NCI-H2029 treated with DMSO at 0.1 percent for 48 hours (cell line): ENCODE measurements at places on chromosomes 12 and 14.

- DNase-seq: no peak
Measured at GRCh38 chr14:101017209-101017608, 113.7 kb upstream of the RTL1 start.

GRCh38 chr14:105830171-105830570 lies 303.8 kb downstream of the TMEM121 start:
- no peak for DNase-seq

DNA sequence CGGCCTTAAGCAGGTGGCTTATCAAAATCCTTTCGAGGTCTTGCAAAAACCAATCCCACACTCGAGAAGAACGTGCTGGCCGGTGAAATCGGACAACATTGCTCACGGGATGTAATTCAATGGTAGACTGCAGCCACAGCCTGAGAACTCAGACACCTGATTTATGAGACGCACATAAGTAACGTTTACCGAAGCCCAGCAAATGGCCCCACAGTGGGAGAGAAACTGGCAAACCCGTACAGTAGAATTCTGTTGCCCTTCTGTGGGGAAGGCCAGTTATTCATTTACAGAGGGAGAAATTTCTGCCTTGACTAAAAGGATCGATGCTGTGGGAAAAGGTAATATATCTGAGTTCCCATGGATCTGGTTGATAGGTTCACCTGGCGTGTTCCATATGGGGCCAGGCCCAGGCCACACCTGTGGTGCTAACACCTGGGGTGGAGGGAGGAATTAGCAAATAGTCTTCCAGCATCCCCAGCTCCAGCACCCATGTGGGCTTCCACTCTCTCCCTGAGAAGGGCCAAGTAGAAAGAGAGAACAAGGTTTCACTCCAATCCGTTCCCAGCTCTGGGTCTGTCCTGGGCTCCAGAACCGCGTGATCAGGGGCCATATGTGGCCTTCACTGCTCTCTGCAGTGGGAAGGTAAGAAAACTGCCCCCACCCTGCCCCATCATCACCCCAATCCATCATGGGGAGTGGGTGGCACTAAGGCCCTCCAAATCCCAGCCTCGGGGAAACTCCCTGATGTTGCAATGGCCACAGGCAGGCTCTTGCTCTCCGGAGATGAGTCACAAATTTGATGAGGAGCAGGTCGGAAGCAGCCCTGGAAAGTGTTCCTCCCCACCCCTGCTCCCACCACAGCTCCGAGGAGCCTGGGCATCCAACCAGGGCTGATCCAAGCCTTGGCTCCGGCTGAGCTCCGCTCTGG lies 12.7 kb downstream of the BDKRB1 start:
- no peak for DNase-seq

DNA sequence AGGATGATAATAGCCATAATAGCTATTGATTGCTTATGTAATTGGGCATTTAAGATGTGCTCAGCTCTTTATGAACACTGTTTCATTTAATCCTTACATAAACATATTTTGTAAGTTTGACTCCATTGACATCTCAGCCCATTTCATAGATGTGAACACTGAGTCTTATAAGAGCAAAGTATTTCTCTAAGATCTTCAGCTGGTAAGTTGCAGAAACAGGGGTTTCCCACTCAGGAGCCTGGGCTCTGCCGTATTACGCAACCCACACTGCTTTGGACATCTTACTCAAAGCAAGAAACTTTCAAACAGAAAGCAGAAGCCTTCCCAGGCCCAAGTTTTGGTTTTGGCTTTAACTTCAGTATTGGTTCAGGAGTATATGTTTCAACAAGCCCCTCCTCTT lies 705.1 kb downstream of the MED13L start:
- no peak for DNase-seq

- no peak for DNase-seq
Measured at GRCh38 chr12:94726236-94726835, 76.0 kb upstream of the TMCC3 start.

- DNase-seq: no peak
Measured at GRCh38 chr12:118188690-118189371, 52.9 kb downstream of the PEBP1 start.

DNA sequence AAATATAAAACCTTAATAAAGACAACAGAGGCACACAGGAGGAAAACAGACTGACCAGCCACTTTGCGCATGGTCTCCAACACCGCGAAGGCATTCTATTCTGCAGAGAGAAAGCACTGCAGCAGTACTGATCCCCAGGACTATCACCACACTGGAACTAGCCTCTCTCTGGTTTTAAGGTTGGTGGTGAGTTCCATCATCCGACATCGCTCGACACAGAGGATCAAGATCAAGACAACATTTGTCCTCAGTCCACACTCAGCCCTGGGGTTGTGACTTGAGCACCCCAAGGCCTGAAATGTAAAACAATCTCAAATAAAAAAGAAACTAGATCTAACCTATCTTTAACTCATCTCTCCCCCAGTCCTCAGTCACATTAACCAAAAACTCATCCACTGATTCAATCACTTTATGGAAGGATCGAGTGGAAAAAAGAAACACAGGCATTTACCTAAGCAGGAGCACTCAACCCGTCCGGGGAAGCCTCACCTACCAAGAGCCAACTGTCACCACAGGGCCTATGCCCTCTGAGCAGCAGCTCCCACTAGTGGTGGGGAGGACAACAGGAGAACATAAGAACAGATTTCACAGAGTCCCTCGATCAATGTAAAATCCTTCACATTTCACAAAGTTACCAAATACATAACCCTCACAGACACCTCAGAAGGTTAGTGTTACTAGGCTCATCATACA lies 17.7 kb downstream of the STXBP6 start:
- no peak for DNase-seq

- DNase-seq: no peak
Measured at GRCh38 chr14:22505697-22506377, 83.2 kb downstream of the DAD1 start.

DNA sequence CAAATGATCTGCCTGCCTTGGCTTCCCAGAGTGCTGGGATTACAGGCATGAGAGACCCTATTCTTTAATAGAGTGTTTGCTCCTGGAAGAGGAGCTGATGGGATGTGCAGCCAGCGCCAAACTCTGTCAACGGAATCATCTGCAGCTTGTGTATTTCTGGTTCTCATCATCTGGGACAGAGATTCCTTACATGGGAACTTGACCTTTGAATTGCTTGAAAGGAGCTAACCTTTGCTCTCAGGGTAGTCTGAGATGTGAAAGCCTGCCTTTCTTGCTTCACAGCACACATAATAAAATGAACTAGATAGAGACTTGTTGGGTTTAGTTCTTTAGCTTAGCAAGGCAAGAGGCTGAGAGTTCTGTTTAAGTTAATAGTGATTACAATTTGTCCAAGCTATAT lies 120.0 kb downstream of the OTOGL start:
- DNase-seq: no peak

DNA sequence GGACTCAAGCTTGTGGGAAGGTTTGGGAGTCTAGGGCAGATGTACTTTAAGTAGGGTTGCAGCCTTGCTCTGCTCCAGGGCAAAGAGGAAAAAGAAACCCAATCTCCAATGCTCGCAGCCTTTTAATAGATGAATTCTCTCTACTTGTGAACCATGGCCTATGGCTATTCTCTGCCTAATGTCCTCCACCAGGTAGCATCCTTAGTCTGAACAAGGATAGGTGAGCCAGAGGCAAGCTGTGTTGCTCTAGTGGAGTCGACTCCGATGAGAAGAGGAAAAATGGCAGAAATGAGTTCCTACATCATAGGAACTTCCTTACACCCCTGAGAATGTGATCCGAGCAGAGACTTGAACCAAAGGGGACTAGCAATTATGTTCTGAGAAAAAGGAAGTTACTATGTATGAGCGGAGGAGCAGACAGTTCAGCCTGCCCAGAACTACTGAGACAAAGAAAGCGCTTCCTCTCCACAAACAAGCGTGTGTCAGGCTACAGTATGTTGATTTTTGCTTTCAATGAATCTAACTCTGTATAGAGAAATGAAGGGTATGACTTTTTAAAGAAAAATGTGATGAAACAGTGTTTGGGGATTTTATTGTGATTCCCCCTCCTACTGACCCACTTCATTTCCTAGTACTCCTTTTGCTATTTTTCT lies 153.6 kb upstream of the ARID2 start:
- no peak for DNase-seq

DNA sequence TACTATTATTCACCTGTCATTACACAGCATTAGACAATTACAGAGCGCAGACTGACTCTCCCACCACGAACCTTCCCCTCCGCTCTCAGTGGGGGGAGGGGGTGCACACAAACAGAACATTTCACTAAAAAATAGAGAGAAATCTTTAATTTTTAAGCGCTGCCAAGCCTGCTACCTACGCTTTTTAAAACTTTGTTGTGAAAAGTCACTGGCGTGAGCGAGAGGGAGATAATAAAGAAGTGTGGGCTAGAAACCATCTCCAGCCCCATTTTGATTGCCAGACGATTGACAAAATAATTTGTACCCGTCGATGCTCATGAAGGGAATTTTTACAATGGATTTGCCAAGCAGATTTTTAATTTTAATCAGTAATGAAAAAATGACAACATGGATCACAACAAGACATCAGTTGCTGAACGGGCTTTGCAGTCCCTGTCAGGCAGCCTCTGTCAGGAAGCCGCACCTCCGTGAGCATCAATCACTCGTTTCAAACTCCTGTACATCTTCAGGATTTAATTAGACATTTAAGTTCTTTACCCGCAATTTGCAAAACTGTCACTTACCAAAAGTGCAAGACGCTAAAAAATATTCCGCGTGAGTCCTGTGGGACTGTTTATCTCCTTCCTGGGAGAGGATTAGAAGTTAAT lies 209.1 kb downstream of the BCL11B start:
- DNase-seq: no peak

- DNase-seq: no peak
Measured at GRCh38 chr12:113980054-113980453, 13.9 kb upstream of the RBM19 start.

GRCh38 chr14:76894308-76894707 lies 68.1 kb downstream of the LRRC74A start:
- no peak for DNase-seq

DNA sequence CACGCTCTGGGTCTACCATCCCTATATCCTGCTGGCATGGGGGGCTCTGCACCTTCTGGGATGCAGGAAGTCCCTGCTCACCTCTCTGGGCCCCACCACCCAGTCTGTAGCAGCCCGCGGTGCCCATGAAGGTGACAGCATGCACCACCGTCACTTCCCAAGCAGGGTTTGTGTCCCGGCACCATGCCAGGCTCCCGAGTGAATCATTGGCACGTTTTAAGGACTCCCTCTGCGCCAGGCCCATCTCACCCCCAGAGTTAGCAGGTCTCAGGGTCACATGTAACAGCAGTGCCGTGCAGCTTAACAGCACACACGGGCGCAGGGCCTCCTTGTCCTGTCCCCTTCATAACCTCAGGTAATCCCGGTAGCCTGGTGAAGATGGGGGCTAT lies 19.9 kb downstream of the SETD1B start:
- DNase-seq: no peak

DNA sequence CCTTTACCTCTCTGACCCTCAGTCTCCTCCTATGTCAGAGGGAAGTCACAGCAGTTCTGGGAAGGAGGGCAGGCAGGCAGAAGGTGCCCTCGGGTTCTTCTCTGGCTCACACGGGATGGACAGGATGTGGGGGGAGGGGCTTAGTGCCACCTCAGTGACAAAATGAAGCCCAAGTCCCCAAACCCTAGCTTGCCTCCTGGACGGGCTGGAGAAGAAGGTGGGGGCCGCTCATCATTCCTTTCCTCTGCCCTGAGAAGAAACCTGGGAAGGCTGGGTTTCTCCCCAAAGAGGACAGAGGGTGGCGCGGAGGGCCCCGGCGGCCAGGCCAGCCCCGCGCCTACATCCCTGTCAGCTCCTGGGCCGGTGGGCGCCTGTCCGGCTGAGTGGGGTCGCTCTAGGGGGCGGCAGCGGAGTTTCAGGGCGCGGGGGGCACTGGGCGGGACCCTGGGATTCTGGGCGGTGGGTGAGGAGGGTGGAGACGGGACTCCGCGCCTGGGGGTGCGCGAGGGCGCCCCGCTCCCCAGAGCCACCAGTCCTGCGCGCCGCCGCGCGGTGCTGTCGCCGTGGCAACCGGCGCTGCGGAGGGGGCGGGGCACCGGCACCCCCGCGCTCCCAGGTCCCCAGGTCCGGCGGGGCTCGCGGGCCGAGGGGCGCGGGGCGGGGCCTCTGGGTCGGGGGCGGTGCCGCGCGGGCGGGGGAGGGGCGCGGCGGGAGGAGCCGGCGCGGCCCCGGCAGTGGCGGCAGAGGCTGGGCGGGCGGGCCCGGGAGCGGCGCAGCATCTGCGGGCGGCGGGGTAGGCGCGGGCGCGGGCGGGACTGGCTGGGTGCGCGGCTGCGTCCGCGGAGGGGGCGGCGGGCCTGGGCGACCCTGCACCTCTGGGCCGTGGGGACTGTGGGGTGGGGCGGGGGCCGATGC lies at the start of gene TMEM121:
TSS of gene TMEM121 (plus strand) at position 723 of the 915 bp plus-strand sequence. CDS start 2,252 bp downstream, outside the sequence.
- DNase-seq: no peak

DNA sequence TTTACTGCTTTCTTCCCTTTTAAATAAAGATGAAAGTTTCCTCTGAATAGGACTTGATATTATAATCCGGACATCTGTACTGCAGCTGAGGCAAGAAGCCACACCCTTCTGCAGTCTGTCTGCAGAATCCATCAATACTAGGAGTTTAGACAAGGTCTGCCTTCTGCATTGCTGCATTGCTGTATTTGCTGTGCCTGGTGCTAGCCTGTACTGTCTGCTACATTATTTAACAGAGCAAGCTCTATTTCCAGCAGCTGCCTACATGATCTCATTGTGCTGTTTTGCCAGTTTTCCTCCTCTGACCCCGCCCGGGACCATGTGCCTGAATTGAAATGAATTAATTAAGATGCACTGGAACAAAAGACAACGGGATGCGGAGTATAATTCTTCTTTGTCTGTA lies 1.7 kb downstream of the TUBA1A start:
- peak; percentile 26 for DNase-seq

GRCh38 chr14:21965042-21965441 lies 291.4 kb upstream of the OR4E1 start:
- DNase-seq: no peak

DNA sequence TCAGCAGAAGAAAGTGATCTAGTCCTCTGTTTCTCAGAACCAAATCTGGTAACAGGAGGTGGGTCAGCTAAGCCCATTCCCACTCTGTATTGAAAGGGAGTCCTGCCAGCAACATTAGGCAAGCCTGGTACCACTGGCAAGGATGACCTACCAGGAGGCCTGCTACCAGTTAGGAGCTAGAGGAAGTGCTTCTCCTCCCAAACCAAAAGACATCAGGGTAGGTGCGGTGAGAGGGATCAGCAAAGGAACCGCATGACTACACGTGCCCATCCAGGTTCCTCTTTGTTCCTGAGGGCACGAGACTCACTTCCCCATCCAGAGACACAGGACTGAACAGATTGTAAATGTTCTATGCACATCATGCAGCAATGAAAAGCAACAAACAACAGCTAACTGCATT lies 2.8 kb downstream of the KLRC4 start:
- DNase-seq: no peak

DNA sequence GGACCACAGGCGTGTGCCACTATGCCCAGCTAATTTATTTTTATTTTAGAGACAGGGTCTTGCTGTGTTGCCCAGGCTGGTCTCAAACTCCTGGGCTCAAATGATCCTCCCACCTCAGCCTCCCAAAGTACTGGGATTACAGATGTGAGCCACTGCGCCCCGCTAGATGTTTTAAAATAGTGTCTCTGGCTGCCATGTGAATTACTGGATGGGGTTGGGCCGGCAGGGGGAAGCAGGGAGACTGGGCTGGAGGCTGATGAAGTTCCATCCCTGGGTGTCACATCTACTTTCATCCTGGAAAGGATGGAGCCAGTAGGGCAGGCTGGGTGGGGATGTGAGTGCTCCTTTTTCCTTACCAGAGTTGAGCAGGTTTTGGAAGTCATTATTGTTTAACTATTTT lies 46.1 kb downstream of the DNAH10 start:
- DNase-seq: no peak

- no peak for DNase-seq
Measured at GRCh38 chr12:21539797-21540196, 13.7 kb downstream of the SPX start.

- no peak for DNase-seq
Measured at GRCh38 chr12:77697126-77697525, 133.6 kb upstream of the NAV3 start.
